ENCODE measurements at places on chromosomes 16 and 17. TPM values are rescaled to one million over a fixed set of nuclear protein-coding genes. Genes with fewer than 3 reads are reported as not detected.

GRCh38 chr16:50092891-50093290, 27.1 kb downstream of the HEATR3 start:
- no peak for DNase-seq

DNA sequence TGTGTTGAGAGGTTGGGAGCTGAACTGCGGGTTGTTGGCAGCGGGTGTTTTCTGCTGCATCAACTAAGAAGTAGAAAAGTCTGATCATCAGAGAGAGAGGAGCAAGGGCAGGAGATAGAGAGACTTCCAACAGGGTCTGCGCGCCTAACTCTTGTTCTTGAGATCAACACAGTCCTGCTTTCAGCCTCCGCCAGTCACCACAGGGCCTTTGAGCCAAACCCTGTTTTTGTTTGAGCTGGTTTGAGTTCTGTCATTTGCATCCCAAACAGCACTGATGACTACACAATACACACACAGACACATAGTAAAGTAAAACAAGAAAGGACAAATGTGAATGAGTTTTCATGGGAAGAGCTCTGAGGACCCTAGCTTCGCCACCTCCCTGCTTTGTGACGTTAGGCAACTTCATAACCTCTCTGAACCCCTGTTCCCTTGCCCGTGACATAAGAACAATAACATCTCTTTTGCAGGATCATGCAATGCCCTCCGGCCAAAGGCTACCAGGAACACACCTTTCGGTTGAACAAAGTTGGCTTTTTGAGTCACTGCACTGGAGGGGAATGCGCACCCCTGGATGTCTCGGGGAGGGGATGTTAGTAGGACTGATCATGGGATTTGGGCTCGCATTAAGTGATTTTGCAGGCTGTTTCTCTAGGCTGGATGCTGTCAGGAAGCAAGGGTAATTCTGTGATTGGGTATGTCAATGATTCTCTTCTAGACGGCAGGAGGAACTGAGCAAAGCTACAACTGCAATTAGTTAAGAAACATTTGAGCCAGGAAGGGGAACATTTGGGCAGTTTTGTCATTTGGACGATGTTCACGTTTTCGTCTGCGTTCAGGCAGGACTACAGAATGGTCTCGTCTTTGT, 92.3 kb downstream of the C16orf78 start:
- no peak for DNase-seq

- DNase-seq, result no peak
Observed at GRCh38 chr16:58379736-58380135, 12.5 kb upstream of the GINS3 start.

GRCh38 chr16:13148836-13149235, 247.4 kb downstream of the SHISA9 start:
- DNase-seq, result no peak

DNA sequence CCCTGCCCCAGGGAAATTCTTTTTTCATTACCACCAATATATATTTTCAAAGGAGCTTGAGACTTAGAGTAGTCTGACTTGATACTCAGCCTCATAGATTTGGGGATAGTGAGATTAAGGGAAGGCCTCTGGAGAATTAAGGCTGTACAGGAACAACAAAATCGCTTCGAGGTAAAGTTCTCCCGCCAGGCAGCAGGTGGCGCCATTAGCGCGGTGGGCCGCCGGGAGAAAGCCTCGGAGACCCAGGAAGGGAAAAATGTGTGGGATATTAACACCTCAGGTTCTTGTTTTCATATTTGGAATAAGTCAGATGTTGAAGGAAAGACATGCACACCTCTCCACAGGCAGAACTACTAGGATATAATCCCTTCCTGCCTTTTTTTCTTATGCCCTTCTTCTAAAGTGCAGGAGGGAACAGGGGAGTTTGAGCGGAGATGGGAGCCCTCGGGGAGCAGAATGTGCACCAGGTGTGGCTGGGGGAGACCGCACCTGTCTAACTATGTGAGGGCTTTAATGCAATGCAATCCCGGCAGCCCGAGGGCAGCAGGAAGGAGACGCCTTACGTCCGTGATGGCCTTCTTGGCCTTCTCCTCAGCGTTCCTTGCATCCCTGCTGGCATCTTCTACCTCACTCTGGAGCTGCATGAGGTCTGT, 25.9 kb downstream of the MYH3 start:
- no peak for DNase-seq

GRCh38 chr17:43226393-43226792, 2.0 kb downstream of the CCDC200 start:
- DNase-seq, result no peak

APOH gene
- not detected for total RNA-seq

NPTX1 gene
- total RNA-seq, result 0.92 TPM

Data from natural killer cell treated with Interleukin-12 subunit alpha and Interleukin-12 subunit beta and Interleukin-15 and Interleukin-18, amount 100 ng/mL, for 72 hours (primary cell).